ENCODE measurements at places on chromosomes 12 and 14.

GRCh38 chr12:52815161-52815560, 1.2 kb upstream of the KRT4 start:
- ATAC-seq, result no peak

GRCh38 chr12:118625050-118625675, 248.8 kb downstream of the SUDS3 start:
- no peak for ATAC-seq

DNA sequence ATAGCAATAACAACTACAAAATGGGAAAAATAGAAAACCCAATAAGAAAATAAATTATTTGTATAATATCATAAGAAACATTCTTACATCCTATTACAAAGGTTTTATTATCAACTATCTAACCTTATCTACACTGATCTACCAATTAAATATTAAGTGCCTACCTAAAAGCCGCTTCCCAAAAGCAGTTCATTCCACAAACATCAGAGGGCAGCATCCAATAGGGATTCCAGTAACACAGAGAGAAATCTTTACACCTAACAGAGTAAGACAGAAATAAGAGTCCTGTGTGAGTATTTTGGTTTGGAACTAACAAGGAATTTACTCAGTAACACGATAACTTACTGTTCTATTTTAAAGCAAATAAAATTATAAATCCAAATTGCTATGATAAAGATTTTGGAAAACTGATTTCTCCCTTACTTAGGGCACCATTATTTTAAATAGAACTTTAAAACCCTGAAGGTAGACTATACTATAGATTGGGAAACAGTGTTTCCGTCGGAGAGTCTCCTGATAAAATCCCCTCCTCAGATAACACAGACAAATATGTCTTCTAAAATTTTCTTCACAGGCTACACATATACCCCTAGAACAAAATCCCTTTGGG, 15.0 kb downstream of the GXYLT1 start:
- no peak for ATAC-seq

DNA sequence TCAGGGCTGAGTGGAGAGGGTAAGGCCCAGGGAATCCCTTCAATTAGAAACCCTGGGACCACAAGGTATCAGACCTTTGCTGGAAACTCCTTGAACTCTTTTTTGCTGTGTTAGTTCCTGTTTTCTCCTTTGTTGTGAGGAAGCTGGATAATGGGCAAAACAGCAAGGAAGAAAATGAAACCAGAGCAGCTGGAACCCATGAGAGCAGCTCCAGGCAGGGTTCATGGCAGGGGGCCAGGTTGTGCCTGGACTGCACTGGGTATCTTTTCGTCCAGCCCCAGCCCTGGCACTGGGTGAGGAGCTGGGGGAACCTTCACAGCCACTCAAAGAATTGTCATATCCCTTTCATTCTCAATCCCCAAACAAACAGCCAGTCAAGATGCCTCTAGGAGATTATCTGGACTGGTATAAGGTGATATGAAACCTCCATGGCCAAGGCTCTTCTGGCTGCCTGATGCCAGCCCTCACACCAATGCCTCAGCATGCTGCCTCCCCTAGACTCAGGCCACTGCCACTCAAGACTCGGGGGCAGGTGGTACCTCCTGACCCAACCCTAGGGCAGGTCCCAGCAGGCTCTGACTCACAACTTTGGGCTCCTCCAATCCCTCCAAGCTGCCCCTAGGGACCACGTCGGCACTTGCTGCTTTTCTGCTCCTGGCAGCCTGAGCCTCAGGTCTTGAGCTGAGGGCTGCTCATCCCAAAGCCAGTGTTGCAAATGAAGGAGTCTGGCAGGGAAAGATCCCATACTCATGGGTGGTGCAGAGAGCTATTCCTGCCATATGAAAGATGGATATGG, 16.5 kb downstream of the FAM186B start:
- no peak for ATAC-seq

DNA sequence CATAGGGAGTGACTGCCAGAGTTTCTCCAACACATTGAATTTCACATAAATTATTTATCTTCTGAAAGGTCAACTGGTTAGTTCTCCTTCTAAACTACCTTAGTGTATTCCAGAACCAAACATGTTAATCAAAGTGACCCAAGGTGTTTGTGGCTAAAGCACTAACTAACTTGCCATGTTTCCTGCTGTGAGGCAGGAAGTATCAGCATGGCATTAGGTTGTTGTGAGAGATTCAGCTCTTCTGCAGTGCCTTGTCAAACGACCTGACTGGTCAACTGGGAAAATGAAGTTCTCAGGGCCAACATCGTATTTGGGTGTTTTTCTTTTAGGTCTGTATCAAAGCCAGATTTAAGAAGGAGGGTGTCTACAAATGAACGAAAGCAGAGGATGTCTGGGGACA, 448.1 kb downstream of the APAF1 start:
- no peak for ATAC-seq

- no peak for ATAC-seq
These were observed 160.5 kb downstream of the PAH start for GRCh38 chr12:102756530-102756929.

- ATAC-seq, result peak; percentile 62
These were observed 38.4 kb upstream of the BCL2L14 start for GRCh38 chr12:12032260-12032791.

- ATAC-seq, result peak; percentile 64
These were observed 50.5 kb upstream of the HIF1A start for GRCh38 chr14:61644834-61645233.

DNA sequence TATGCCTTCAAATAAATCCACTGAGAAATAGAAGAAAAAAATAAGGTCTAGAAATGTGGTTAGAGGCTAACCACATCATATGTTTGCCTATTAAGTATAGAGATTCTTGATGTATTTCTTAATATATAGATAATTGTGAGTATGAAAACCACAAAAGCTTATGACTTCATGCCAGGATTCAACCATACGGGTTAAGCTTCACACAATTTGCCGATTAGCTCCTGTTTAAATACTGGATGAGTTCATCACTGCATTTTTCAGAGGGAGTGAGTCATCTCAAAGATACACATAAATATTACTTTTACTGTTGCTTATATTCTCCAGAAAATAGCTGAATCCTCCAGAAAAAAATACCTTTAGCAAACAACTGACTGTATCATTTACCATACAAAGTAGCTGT, 79.6 kb downstream of the RPL10L start:
- ATAC-seq, result no peak

- ATAC-seq, result no peak
These were observed 184.3 kb upstream of the C14orf180 start for GRCh38 chr14:104395276-104395675.

- peak; percentile 58 for ATAC-seq
These were observed 27.8 kb upstream of the GPR132 start for GRCh38 chr14:105093038-105093430.

- peak; percentile 61 for ATAC-seq
These were observed 49.4 kb downstream of the VWF start for GRCh38 chr12:6074979-6075585.

- ATAC-seq, result peak; percentile 43
These were observed 42.4 kb upstream of the EMP1 start for GRCh38 chr12:13154027-13154538.

GRCh38 chr12:124827588-124828184, 36.0 kb downstream of the SCARB1 start:
- ATAC-seq, result peak; percentile 20
